ENCODE measurements at places on chromosomes 6 and 20.
A peak's percentile ranks its signal among the peaks of the same experiment; 100 is the strongest.

DNA sequence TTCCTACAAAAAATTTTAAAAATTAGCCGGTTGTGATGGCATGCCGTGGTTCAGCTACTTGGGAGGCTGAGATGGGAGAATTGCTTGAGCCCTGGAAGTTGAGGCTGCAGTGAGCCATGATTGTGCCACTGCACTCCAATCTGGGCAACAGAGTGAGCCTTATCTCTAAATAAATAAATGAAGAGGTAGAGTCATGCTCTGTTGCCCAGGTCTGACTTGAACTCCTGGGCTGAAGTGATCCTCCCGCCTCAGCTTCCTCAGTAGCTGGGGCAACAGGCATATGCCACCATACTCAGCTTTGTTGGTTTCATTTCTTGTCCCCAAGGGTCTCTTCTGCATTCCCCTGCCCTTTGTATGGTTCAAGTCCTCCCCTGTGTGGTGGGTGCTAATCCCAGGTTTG is 17.0 kb downstream of the HSPA1B start:
- H3K27me3 ChIP-seq, result no peaks in the 10 kb centered on the region
- H3K27ac ChIP-seq, result no peak overlapping the region
- H3K36me3 ChIP-seq, result peaks cover 19% of the 10 kb centered on the region
- no peak for DNase-seq
- H3K4me3 ChIP-seq, result no peak overlapping the region
- peaks cover 2% of the 10 kb centered on the region for H3K4me1 ChIP-seq

- H3K27ac ChIP-seq, result no peak overlapping the region
- H3K4me1 ChIP-seq, result no peaks in the 10 kb centered on the region
- H3K27me3 ChIP-seq, result no peaks in the 10 kb centered on the region
- no peaks in the 10 kb centered on the region for H3K36me3 ChIP-seq
- no peak for DNase-seq
Measured at GRCh38 chr6:84077645-84078044, 44.1 kb downstream of the MRAP2 start.

GRCh38 chr20:49385465-49385864 is 97.0 kb downstream of the KCNB1 start:
- H3K4me1 ChIP-seq, result no peaks in the 10 kb centered on the region
- no peaks in the 10 kb centered on the region for H3K27me3 ChIP-seq
- no peak overlapping the region for H3K4me3 ChIP-seq
- DNase-seq, result peak; percentile 8
- H3K36me3 ChIP-seq, result no peaks in the 10 kb centered on the region

GRCh38 chr20:54085910-54086309 is 15.5 kb upstream of the BCAS1 start:
- H3K4me3 ChIP-seq, result no peak overlapping the region
- DNase-seq, result no peak
- no peaks in the 10 kb centered on the region for H3K4me1 ChIP-seq
- no peak overlapping the region for H3K27ac ChIP-seq
- no peaks in the 10 kb centered on the region for H3K36me3 ChIP-seq

DNA sequence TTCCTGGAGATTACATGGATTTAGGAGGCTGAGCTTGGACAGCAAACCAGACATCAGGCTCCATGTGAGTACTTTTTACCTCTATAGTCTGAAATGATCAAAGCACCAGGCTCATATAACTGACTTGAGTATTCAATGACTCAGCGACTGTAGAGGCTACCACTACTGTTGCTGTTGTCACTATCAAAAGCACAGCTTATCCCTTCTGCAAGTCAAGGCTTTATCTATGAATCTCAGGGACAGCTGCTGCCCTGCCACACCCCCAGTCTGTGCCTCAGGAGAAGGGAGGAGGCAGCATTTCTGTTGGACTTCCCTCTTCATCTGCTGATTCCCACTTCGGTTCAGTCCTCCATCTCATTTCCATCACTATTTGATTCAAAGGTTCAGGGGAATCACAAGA is 80.5 kb upstream of the CNR1 start:
- H3K36me3 ChIP-seq, result no peaks in the 10 kb centered on the region
- no peak for DNase-seq
- no peak overlapping the region for H3K27ac ChIP-seq

All from thymus (tissue), 14 donors.